T-helper 1 cell (primary cell): ENCODE measurements at places on chromosomes 5 and 9.

DNA sequence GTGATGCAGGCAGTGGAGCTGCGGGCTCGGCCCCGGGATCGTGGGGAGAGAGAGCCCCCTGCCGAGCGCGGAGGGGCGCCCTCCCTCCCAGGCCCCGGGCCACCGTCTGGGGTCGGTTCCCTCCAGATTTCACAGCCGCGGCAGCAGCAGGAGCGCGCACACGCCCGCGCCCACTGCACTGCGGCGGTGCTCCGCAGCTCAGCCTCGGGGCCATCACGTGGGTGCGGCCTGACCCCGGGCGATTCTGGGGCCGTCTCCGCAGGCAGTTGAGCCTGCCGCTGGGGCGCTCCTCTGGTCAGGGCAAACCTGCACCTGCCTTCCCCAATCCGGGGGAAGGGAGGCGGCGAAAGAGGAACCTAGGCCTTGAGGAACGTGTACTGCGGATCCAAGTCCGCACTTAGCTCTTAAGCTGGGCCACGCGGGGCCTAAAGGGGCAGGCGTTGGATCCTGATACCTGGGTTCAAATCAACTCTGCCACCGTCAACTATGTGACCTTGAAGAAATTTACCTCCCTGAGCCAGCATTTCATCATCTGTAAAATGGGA lies 9.4 kb upstream of the DELE1 start:
- no peak for DNase-seq

- DNase-seq = no peak
These were observed 467.9 kb upstream of the DAB2 start for GRCh38 chr5:39892708-39893107.

DNA sequence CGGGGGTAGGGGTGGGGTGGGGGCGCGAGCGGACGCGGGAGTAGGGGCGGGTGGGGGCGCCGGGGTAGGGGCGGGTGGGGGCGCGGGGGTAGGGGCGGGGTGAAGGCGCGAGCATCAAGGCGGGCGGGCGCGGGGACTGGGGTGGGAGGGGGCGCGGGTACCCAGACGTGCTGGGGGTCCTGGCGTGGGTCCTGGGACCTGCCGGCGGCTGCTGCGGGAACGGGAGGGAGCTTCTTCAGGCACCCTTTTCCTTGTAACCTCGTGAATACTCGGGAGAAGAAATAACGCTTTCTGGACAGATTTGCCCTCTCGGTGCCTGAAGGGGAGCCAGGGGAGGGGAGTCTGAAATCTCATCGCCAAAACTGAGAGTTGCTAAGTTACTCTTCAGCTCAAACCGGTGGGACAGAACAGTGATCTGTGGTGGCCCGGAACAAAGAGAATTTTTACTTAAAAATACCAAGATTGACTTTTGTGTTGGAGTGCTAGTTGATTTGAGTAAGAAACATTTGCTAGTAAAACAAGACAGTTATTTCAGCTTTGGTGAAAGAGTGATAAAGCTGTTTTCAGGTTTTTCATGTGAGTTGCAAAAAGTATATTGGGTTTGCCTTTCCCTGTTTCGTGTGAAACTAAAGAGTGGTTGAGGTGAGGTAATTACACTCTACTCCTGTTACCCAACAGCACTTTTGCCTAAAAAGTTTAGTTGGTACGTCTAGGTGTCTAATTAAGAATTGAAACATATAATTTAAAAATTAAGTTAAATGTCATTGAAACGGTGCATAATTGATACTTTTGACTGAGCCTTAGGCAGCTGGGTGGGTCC lies 643 bp downstream of the PLEKHG4B start:
- DNase-seq = no peak

DNA sequence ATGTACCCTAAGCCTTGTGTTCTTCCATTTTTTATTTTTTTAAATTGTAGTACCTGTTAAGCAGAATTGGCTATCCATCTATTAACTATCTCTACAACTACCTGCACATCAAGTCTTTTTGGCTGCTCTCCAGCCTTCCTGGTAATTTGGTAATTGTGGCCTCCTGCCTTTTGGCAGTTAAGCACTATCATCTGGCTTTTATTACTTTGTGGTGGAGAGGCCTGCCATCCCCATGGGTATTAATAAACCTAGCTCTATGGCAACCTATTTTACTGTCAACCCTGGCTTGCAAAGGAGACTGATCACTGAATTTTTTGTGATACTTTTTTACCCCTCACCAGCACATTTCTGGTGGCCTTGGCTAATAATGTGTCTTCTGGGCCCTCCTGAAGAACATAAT lies 20.5 kb downstream of the SELENOP start:
- no peak for DNase-seq

- DNase-seq = no peak
These were observed 39.3 kb upstream of the VDAC1 start for GRCh38 chr5:134043793-134044792.

- DNase-seq = no peak
These were observed 122.9 kb downstream of the NXNL2 start for GRCh38 chr9:88657893-88658292.

GRCh38 chr5:143063175-143063970 lies 293.2 kb downstream of the ARHGAP26 start:
- DNase-seq = no peak

DNA sequence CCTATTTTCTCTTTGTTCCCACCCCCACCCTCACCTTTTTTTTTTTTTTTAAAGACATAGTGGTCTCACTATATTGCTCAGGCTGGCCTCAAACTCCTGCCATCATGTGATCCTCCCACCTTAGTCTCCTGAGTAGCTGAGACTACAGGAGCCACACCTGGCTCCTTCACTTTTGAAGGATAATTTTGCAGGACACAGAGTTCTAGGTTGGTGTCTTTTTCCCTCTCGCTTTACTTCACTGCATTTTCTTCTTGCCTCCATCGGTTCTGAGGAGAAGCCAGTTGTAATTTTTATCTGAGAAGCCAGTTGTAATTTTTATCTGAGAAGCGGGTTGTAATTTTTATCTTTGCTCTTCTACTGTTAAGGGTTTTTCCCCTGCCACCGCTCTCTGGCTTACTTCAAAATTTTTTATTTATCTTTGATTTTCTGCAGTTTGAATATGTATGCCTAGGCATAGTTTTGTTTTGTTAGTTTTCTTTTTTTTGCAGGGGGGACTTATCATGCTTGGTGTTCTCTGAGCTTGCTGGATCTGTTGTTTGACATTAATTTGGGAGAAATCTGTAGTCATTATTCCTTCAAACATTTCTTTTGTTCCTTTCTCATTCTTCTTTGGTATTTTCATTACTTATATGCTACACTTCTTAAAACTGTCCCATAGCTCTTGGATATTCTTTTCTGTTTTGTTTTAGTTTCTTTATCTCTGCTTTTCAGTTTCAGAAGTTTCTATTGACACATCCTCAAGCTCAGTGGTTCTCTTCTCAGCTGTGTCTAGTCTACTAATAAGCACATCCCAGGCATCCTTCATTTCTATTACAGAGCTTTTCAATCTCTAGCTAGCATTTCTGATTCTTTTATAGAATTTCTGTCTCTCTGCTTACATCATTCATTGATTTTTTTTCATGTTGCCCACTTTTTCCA lies 148.2 kb upstream of the CHD1 start:
- DNase-seq = no peak

- no peak for DNase-seq
These were observed 588.9 kb upstream of the TLE4 start for GRCh38 chr9:78982849-78983248.

- DNase-seq = no peak
These were observed 5.0 kb upstream of the CXXC5 start for GRCh38 chr5:139642891-139643871.

- DNase-seq = no peak
These were observed 114.9 kb downstream of the GRIA1 start for GRCh38 chr5:153605386-153605785.

GRCh38 chr5:16885635-16886365 lies 50.3 kb downstream of the MYO10 start:
- no peak for DNase-seq

DNA sequence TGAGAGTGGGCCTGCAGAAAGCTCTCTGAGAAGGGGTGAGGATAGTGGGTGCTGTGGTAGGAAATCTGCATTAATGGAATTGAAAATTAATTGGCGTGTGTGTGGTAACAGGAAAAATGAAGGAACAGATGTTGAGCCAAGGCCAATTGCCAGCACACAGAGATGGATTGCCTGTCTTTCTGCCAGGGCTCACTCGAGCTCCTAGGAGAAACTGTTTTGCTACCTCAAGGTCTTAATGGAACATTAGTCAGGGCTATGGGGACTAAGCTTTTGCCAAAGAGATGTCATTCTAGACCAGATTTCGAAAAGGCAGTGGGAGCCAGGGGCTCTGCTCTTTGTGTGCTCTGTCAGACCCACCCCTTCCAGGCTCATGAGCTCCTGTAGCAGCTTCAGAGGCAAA lies 124.0 kb upstream of the EFNA5 start:
- DNase-seq = no peak

GRCh38 chr5:150946351-150946905 lies 41.6 kb upstream of the ZNF300 start:
- DNase-seq = no peak

GRCh38 chr5:142000704-142001484 lies 11.9 kb downstream of the GNPDA1 start:
- DNase-seq = no peak

- no peak for DNase-seq
These were observed 287.0 kb upstream of the TMEM161B start for GRCh38 chr5:88555674-88556073.

DNA sequence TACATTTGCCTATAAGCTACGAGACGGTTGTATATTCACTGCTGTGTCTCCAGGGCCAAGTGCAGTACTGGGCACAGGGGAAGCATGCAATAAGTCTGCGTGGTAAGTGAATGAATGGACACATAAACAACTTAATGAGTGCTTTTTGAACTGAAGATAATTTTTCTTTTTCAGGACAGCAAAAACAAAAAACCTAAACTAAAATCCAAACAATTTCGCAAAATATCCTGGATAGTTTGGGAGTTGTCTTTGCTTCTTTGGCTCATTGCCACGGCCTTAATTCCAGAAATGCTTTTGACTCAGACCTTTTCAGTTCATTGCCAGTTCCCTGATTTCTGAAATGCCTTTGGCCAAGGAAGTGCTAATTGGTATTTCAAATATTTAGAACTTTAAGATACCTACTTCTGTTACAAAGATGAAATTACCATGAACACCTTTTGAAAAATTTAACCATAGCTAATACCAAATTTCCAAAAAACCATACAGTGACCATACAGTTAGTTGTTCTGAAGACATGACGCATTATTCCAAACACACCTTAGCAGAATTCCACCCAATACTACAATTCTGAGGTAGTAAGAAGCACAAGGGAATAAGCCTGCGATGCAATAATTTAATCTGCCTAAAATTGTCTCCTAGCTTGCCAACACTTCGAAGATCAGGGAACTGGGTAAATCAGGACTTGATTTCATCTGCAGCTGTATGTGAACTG lies 42.8 kb downstream of the TEK start:
- no peak for DNase-seq

- no peak for DNase-seq
These were observed 4.3 kb downstream of the SPINK4 start for GRCh38 chr9:33244137-33244784.

- no peak for DNase-seq
These were observed 735.2 kb upstream of the DMAC1 start for GRCh38 chr9:8534828-8535227.

DNA sequence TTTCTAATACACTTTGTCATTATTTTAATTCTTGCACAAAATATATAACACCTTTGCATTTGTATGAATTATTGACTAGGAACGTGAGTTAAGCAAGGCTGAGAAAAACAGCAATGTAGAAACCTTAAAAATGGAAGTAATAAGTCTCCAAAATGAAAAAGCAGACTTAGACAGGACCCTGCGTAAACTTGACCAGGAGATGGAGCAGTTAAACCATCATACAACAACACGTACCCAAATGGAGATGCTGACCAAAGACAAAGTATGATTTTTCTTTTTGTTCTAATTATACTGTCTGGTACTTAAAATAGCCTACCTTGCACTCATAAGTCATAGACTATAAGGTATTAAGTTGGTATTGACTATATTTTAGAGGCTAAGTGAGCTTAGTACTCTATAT lies 34.4 kb downstream of the RAD50 start:
- DNase-seq = no peak

- no peak for DNase-seq
These were observed 36.5 kb upstream of the GLDC start for GRCh38 chr9:6681957-6682501.

- DNase-seq = no peak
These were observed 320.1 kb downstream of the DEPDC1B start for GRCh38 chr5:60379907-60380306.

DNA sequence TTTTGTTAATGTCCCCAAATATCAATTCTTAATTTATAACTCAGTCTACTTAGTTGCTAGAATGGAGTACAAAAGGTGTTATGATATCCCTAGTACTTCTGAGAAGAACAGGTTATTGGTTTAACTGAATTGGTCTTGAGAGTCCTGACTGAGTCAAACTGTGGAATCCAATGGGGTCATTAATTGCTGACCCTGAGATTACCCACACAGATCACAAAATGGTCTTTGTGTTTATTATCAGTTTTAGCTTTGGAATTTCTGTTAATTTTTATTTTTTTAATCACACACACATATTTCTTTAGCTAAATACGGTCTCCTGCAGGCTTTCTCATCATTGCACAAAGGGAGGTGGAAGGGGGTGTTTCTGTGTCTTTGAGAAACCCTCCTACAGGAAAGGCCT lies 301.6 kb downstream of the EBF1 start:
- no peak for DNase-seq

DNA sequence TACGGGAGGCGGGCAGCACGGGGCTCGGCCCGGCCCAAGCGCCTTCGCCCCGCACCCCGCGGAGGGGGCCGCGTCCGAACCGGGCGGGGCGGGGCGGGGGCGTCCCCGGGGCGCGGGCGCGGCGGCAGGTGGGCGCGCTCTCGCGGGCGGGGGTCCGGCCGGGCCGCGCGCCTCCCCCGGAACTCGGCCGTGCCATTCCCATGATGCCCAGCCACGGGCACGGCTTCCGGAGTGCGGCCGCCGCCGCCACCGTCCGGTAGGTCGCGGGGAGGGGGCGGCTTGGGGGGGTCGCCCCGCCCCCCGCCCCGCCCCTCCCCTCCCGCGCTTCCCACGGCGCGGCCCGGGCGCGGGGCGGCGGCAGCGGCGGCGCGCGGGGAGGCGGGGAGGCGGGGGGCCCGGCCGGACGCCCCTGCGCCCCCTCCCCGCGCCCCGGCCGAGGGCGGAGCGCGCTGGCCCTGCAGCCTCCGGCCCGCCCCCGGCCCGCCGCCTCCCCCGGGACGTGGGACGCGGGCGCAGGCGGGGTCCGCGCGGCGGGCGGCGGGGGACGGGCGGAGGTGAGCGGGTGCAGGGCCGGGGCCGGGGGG lies at the start of gene PPP1R26:
PPP1R26 (plus strand) TSS at position 314 of the 584 bp plus-strand sequence. CDS start 4,729 bp downstream, outside the sequence.
- no peak for DNase-seq

DNA sequence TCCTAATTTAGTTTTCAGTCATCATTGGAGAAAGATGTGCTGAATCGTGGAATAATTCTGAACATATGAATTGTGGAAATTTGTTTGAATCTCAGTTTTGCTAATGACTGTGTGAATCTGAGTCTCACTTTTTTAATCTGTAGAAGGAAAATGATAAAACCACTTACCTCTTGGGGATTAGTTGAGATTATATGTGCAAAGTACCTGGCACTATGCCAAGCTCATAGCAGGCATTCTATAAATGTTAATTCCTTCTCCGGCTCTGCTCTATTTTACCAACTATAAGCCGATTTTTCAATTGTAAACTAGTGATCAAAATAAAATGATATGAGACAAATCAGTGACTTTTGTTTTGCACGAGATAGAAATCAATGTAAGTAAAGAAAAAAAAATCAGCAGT lies 290.8 kb downstream of the TRPM3 start:
- DNase-seq = no peak

GRCh38 chr5:8028243-8028642 lies 159.3 kb downstream of the MTRR start:
- DNase-seq = no peak

- no peak for DNase-seq
These were observed 29.7 kb downstream of the SLC25A25 start for GRCh38 chr9:128097543-128098296.
